Head of caudate nucleus (tissue), 42 donors: ENCODE measurements at places on chromosomes 3 and 15.

GRCh38 chr3:140529096-140529495, 148.8 kb upstream of the TRIM42 start:
- no peak for DNase-seq

GRCh38 chr3:47259114-47259513, 23.5 kb downstream of the KIF9 start:
- no peak for DNase-seq

GRCh38 chr3:182276512-182276911, 516.8 kb upstream of the ATP11B start:
- DNase-seq: no peak

GRCh38 chr3:195559723-195560409, 16.7 kb upstream of the PPP1R2 start:
- no peak for DNase-seq

DNA sequence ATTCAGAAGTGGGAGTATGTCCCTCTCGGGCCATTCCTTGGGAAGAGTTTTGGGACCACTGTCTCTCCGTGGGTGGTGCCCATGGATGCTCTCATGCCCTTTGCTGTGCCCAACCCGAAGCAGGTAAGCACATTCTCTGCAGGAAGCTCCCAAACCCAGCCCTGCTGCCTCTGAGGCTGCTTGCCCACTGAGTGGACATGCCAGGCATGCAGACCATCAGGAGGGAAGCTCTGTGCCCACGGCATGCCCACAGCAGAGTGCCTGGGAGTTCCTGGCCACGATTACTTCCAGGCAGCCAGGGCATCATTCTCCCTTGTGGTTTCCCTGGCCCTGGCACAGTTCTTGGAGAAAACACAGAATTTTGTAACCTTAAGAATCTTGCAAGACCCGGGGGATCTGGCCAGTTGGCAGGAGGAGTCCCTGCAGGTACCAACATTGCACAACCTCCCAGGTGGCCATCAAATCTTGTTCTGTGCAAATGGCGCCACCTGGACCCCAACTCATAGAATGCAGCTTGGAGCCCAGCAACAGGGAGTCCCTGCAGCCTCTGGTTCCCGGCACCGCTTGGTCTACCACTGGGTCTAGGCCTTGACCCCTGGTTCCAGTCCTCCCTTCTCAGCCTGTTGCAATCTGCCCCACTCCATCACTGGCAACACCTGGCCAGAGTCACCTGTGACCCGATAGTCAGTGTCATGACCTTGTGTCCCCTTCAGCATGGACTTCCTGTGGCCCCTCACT, 20.4 kb downstream of the FAH start:
- peak; percentile 24 for DNase-seq

DNA sequence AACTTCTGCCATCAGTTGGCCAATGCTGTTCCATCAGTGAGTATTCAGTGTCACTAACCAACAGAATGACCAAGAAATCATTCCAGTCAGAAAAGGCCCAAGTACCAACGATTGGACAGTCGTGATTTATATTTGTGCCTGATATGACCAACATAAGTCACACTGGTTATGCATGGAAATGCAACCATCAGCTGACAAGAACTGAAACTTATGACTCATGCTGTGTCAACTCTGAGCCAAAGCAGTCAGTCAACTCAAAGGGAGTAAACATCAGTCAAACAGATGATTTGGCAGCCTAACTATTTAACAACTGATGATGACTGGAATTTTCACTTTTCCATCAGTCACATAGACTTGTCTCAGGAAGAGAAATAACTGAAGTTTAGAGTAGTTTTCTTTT, 142.4 kb downstream of the ANXA2 start:
- no peak for DNase-seq

DNA sequence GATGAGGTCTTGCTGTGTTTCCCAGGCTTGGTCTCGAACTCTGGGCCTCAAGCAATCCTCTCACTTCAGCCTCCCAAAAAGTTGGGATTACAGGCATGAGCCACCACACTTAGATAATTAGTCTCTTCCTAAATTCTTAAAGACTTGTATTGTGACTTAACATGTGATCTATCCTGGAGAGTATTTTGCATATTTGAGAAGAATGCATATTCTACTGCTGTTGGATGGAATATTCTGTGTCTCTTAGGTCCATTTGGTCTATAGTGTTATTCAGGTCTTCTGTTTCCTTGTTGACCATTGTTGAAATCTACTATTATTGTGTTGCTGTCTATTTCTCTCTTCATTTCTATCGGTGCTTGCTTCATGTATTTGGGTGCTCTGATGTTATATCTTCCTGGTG, 60.1 kb upstream of the VILL start:
- no peak for DNase-seq

- DNase-seq: peak; percentile 34
Measured at GRCh38 chr3:172709774-172710663, 848 bp downstream of the NCEH1 start.
